ENCODE measurements at places on chromosomes 13 and 19.
A peak's percentile ranks its signal among the peaks of the same experiment; 100 is the strongest.

- no peak for DNase-seq
Observed at GRCh38 chr19:33557196-33557595, 35.6 kb upstream of the PEPD start.

- DNase-seq, result peak; percentile 62
Observed at GRCh38 chr13:94154367-94154766, 325.1 kb downstream of the DCT start.

DNA sequence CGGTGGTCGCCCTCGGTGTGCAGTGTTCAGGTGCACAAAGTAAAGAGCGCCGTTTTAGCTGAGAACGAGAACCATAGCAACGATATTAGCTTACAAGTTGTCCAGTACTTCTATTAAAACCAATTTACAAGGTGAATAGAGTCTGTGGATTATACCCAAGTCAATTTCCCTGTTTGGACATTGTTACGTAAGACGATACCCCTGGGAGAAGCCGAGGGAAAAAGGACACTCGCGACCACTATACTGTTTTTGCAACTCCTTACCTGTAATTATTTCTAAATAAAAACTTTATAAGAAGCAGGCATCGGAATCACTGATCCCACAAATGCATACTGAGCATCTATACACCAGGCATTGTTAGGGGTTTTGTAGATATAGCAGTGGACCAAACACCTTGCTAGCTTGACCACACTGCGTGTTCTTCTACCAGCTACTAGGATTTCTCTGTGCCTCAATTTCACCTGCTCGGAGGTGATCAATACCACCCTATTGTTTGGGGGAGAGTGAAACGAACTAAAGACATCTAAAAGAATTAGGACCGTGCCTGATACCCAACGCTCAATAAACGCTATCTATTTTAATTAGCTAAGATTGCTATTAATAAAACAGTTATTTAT, 488 bp upstream of the EEF2 start:
- DNase-seq, result no peak

DNA sequence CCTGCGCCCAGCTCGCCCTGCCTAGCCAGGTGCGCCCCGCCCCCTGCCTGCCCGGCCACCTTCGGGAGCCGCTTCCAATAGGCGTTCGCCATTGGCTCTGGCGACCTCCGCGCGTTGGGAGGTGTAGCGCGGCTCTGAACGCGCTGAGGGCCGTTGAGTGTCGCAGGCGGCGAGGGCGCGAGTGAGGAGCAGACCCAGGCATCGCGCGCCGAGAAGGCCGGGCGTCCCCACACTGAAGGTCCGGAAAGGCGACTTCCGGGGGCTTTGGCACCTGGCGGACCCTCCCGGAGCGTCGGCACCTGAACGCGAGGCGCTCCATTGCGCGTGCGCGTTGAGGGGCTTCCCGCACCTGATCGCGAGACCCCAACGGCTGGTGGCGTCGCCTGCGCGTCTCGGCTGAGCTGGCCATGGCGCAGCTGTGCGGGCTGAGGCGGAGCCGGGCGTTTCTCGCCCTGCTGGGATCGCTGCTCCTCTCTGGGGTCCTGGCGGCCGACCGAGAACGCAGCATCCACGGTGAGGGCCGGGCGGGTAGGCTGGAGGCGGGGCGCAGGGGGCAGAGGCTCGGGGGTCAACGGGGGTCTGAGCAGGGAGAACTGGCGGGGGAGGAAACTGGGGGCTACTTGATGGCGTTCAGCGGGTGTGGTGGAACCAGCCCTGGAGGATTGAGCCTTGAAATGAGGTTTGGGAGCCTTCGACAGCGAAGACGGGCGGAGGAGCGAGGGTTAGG, at the start of gene SPINT2:
Gene SPINT2 (plus strand): TSS at position 88 of the 727 bp plus-strand sequence. CDS start 320 bp downstream, at position 408.
- no peak for DNase-seq

- DNase-seq, result no peak
Observed at GRCh38 chr13:80313668-80314256, 27.2 kb downstream of the SPRY2 start.

DNA sequence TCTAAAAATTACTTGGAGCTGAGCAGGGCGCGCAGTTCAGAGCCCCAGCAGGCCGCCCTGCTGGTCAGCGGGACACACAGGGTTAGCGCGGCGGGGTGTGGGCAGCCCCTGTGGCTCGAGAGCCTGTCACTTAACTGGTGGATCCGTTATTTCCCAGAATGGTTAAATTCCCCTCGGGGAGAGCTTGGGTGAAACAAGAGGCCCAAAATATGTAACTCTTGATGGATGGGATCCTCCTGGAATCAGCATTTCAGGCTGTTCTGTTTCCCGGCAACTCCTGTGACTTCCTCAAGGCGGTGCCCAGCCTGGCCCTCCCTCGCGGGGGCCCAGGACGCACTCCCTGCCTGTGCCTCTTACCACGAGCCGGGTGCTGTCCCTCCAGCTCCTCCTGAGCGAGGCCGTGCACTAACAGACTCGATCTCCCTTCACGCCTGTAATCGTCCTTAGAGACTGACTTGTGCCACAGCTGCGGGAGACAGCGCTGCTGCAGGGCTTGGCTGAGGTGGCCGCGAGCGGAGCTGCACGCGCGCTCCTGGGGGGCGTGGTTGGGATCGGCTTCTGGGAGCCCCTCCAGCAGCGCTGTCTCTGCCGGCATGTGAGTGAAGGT, 9.7 kb downstream of the PTBP1 start:
- no peak for DNase-seq

GRCh38 chr13:39777021-39777420, 121.6 kb downstream of the COG6 start:
- no peak for DNase-seq

DNA sequence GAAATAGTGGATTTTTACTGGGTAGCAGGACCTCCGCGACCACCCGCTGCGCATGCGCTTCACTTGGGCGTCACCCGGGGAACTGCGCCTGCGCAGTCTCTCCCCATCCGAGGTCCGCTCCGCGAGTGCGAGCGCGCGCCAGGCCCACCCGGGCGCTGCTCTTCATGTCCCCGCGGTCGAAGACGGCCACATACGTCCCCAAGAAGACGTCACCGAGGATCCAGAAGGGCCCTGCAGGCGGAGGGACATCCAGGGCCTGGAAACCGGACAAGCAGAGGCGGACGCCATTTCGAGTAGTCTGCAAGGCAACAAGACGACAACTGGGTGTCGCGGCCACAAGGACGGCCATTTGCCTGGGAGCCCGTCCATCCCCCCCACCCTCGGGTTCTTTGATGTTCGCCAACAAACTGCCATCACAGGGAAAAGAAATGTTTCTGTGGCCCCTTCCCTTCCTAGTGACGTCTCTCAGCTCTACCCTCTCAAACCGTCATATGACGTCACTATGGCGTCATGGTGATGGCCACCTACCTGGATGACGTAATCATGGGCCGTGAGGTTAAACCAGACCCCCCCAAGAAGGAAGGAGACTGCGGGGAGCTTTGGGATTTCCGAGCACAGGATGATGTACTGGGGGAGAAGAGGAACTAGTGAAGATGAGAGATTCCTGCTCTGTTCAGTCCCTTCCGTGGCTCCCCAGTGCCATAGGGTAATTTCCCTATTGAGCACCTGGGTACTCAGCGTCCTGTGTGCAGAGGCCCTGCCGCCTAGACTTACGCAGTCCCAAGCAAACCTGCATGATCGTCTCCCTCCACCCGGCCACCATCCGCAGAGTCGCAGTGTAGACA, 6.7 kb downstream of the NAPSA start:
- peak; percentile 81 for DNase-seq

DNA sequence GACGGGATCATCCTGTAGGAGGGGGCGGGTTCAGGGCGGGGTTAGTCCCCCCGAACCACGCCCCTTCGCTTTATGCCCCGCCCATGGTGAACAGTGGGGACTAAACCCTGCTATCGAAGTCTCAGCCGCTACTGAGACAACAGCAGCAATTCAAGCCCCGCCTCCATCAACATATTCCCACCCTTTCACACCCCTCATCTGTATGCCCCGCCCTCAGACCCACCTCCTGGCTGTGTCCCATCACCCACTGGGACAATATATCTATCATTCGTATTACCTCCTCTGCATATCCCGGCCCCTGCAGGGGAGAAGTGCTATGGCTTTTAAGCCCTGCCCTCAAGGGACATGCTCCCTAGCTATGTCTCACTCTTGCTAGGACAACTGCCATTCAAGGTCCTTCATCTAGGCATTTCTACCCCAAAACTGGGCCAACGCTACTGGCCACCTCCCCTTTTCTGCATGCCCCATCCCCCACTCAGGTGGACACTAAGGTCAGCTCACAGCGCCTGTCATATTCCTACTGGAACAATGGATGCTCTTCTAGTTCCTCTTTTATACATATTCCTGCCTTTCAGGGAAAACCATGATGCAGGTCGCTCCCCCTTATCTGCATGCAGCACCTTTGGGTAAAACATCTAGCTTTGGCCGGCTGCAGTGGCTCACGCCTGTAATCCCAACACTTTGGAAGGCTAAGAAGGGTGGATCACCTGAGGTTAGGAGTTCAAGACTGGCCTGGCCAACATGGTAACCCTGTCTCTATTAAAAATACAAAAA, 11.9 kb downstream of the LRFN1 start:
- no peak for DNase-seq

- no peak for DNase-seq
Observed at GRCh38 chr19:40239415-40240226, 13.1 kb upstream of the CCNP start.

DNA sequence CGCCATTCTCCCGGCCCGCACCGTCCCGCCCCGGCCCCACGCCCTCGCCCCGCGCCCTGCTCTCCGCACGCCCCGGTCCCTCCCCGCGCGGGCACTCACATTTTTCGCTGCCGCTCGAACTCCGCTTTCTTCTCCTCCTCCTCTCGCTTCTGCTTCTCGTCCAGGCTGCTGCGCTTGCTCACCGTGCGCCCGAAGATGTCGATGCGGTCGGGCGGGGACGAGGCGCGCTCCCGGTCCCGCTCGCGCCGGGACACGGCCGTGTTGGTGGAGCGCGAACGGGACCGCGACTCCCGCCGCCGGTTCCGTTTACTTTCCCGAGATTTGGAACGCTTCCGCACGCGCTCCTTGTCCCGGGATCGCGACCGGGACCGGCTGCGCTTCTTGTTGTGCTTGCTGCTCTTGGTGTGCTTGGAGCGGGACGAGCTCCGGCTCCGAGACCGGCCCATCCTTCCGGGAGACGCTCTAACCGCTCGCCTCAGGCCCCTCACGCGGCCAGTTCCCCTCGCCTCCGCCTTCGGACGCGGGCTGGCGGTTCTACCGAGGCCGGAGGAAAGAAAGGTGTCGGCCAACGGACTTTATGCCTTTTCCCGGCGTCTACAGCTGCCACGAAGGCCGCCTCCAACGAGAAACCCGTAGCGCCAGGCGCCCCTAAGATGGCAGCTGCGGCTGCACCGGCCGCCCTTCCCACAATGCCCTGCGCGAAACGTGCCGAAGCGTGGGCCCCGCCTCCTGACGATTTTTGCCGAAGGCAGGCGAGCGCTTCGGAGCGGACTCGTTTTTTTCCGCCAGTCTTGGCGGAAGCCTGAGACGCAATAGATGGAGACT, at the start of gene ARGLU1:
Gene ARGLU1 (minus strand): TSS at position 664 of the 825 bp plus-strand sequence. CDS start 218 bp downstream, at position 446.
- peak; percentile 90 for DNase-seq

DNA sequence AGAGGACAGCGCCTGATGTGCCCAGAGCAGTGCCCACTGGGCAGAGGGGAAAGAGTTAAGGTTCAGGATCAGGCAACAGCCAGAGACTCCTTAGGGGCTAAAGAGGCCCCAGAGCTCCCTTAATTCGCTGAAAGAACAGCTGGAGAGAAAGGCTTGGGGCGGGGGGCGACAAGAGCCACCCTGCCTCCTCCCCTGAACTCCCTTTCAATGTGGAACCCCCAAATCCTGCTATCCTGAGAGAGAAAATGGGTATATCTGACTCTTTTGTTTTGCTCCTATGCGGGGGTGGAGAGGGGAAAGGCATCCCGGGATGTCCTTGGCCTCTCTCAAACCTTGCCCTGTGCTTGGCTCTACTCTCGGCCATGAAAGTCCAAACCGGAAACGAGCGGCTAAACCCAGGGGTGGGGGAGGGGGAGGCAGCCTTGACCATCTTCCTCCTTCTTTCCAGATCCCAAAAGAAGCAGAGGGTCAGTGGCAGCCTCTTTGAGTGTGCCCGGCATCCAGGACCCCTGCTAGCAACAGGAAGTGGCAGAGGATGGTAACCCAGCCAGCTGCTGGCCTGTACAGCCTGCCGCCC, 4.7 kb downstream of the PRKACA start:
- DNase-seq, result no peak

DNA sequence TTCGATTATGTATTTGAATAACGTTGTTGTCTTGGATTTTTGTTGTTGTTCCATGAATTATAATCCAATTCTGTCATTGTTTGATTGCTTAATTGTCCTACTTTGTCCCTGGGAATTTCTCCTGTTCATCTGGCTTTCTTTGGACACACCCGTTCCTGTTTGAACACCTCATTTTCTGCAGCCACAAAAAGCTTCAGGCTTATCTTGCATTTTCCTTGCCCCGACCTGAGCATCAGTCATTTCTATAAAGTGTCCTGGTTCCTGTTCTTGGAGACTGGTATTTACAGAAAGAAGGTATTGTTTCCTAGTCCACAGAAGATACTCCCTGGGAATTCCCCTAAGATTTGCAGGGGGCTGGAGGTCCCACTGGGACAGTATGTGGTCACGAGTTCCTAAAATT, 731.8 kb upstream of the ARGLU1 start:
- DNase-seq, result no peak

- DNase-seq, result no peak
Observed at GRCh38 chr13:33195693-33196464, 89.7 kb downstream of the STARD13 start.

DNA sequence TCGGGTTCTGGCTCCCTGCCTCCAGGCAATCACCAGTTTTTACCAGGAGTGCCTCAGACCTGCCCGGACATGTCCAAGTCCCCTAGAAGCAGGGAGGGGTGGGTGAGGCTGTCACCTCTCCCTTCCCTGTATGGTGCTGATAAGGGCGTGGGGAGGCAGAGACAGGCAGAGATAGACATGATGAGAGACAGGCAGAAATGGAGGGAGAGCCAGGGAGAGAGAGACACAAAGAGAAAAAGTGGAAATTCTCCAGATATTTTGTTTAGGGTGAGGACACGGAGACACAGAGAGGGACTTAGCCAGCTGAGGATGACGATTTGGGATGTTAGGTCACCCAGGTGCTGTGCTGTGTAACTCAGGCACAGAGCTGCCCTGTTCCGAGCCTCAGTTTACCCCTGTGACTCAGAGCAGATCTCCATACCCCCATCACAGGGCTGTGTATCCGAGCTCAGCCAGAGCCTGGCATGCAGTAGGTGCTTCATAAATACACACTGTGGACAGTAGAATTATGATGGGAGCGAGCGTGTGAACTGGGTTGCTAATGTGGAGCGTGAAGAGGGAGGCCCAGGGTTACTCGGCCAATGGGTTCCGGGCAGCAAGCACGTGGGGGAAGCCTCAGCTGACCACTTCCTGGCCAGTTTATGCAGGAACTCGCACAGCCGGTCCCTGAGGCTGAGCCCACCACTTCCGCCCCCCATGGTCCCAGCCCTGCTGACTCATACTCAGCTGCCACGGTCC, 11.9 kb upstream of the GDF15 start:
- DNase-seq, result peak; percentile 97
